ENCODE measurements at places on chromosomes 4 and X.

DNA sequence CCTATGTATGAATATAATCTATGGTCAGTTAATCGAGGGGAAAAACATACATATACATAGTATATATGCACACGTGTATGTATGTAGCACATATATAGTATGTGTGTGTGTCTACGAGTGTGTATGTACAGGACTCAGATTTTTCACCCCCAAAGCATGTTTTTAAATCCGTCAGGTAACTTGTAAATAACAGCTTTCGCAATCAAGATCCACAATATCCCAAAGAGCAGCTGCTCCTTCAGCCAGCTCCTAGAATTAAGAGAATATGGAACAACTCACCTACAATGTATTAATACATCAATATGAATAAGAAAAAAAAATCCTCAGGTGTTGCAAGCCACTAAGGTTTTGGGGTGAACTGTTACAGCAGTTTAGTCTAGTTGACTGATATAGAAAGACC lies 3.5 kb downstream of the MRFAP1L1 start:
- DNase-seq: no peak

- no peak for DNase-seq
Measured at GRCh38 chr4:174213731-174214100, 69.8 kb downstream of the FBXO8 start.

DNA sequence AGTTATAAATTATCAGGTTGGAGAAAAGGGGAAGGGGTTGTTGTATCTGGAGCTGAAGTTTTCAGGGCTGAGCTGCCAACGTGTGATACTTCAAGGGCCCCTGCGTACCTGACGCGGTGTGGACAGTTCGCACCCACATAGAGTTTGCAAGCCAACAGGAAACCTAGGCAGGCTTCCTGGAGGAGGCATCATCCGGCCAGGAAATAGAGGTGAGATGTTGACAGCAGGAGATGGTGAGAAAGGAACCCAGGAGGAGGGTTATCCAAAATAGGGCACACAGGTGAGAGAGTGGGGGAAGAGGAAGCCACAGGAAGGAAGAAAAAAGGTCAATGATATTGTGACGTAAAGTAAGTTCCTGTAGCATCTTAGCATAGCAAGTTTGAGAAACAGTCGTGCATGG lies 127.2 kb downstream of the DHRSX start:
- DNase-seq: no peak

DNA sequence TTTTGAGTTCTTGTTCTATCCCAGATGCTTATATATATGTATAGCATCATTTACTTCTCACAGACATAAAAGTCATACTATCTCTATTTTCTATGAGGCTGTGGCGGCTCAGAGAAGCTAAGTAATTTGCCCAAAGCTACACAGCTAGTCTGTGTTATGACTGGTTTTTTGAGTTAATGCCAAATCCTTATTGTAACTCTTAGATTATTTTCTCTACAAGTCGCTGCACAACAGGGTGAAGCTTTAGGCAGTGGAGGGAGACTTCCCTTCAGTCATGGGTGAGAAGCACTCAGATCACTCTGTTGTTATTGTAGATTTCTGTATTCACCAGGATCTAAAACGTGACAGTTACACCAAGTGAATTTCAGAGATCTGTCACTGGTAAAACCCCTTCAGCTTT lies 48.1 kb downstream of the WWC2 start:
- no peak for DNase-seq

DNA sequence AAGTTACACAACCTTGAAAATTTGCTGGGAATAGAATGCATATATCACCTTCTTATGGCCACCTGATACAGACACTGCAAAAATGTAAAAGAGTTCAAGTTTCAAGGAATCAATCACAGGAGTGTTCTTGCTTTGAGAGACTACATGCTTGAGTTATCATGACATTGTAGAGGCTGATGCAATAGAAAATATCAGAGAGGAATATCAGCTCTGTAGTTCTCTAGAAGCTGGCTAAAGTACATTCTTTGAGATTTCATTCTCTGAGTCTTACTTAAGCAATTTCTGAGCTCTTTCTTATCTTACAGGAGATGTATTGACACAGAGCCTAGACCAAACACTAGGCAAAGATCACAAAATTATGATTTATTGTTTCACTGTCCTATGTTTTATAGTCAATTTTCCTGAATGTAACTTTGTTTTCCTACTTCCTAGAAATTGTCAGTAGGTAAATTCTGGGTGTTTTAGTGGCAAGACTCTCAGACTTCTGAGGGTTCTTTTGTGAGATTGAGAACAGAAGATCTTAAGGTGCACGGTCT lies 152.1 kb upstream of the HPGD start:
- DNase-seq: no peak

- no peak for DNase-seq
Measured at GRCh38 chr4:17090063-17090462, 191.6 kb upstream of the LDB2 start.

- DNase-seq: no peak
Measured at GRCh38 chrX:102975016-102975415, 37.9 kb downstream of the RAB40AL start.

- no peak for DNase-seq
Measured at GRCh38 chrX:125439194-125439849, 119.7 kb downstream of the TEX13C start.

DNA sequence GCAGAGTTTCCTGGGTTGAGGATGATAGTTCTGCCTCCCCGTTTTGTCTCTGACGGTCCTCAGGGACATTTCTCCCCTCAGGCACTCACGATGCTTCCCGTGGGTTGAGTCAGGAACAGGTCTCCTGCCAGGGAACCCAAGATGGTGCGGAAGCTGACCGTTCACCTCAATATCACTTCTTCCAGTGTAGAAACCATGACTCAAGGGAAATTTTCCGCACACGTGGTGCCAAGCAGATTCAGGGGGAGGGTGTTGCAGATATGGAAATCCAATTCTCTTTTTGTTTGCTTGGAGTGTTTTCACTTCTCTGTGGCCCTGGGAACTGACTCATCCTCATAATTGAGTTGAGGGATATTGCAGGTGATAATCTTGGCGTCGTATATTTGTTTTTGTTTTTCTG lies 46.7 kb downstream of the CXorf49B start:
- no peak for DNase-seq

DNA sequence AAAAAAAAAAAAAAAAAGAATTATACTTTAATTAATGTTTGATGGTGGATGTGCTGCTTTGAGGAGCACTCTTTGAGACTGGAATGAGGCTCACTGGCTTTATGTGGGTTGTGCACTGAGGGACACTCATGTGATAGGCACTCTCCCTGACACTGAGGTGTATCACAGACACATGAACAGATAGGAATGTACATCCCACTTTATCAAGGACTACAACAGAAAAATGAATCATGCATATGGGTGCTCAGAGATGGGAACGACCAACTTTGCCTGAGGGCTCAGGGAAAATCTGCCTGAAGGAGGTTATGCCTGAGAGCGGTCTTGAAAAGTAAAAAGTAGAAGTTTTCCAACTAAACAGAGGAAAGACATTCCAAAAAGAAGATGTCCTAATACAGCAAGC lies 97.7 kb upstream of the RBPJ start:
- DNase-seq: no peak

- DNase-seq: no peak
Measured at GRCh38 chrX:10851809-10852208, 231.4 kb upstream of the MID1 start.

DNA sequence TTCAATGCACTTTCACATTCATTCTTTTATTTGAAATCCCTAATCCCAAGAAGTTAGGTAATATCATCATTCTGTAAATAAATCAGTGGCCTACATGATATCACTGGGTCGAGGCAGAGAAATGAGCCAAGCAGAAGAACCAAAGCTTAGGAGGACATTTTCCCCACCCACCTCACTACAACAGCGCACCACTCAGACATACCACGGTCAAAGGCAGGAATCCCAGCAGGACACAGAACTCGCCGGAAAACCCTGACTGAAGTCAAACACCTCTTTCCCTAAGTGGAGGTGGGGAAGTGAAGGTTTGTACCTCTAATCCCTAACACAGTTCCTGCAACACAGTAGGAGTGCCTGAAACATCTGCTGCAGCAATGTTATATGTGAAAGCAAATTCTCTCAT lies 21.5 kb downstream of the RELL1 start:
- no peak for DNase-seq

- DNase-seq: no peak
Measured at GRCh38 chrX:79117078-79117477, 27.4 kb upstream of the GPR174 start.

- DNase-seq: no peak
Measured at GRCh38 chr4:6556263-6556662, 18.7 kb upstream of the MAN2B2 start.

GRCh38 chr4:120977435-120977997 lies 55.0 kb upstream of the PRDM5 start:
- no peak for DNase-seq

GRCh38 chrX:116417214-116417613 lies 19.2 kb upstream of the SLC6A14 start:
- DNase-seq: no peak

GRCh38 chr4:18645351-18645750 lies 623.8 kb upstream of the LCORL start:
- no peak for DNase-seq

GRCh38 chr4:68954126-68954525 lies 2.5 kb upstream of the UGT2A3 start:
- no peak for DNase-seq

DNA sequence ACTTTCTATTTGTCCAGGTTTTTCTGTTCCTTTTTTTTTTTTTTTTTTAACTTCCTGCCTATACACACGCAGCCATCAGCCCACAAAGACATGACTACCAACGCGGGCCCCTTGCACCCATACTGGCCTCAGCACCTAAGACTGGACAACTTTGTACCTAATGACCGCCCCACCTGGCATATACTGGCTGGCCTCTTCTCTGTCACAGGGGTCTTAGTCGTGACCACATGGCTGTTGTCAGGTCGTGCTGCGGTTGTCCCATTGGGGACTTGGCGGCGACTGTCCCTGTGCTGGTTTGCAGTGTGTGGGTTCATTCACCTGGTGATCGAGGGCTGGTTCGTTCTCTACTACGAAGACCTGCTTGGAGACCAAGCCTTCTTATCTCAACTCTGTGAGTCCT lies 2.1 kb downstream of the EBP start:
- DNase-seq: no peak

GRCh38 chr4:148618856-148619255 lies 176.6 kb upstream of the NR3C2 start:
- no peak for DNase-seq

DNA sequence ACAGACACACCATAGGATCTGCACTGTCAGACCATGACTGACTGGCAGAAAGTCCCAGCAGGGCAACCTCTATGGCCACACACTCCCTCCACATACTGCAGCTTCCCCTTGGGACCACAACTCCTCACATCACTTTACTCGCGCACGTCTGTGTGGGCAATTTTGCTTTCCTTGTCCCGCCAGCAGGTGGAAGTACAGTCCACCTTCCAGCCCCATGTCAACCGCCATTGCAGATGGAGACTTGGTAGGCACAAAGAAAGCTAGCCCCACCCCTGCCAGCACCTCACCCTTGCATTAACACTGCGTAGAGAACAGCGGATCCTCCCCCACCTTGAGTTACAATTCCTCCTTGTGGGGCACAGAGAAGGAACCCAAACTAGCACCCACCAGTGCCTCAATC lies 74.4 kb upstream of the NAP1L2 start:
- DNase-seq: no peak

- DNase-seq: no peak
Measured at GRCh38 chr4:113773014-113773413, 11.5 kb upstream of the CAMK2D start.

- DNase-seq: no peak
Measured at GRCh38 chr4:85147481-85148076, 181.1 kb upstream of the WDFY3 start.
